ENCODE measurements at places on chromosomes 6 and 20.

DNA sequence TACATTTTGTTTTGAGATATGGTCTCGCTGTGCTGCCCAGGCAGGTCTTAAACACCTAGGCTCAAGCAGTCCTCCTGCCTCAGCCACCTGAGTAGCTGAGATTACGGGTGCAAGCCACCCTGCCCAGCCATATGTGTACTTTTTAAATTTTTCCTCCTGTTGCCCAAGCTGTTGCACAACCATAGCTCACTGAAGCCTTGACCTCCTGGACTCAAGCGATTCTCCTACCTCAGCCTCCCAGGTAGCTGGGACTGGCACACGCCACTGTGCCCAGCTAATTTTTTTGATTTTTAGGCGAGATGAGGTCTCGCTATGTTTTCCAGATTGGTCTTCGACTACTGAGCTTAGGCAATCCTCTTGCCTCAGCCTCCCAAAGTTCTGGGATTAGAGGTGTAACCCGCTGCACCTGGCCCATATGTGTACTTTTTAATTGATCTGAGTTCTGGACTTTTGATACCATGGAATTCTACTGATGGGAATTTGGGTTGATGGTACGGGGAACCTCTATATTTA is 44.9 kb downstream of the ITCH start:
- DNase-seq = no peak

DNA sequence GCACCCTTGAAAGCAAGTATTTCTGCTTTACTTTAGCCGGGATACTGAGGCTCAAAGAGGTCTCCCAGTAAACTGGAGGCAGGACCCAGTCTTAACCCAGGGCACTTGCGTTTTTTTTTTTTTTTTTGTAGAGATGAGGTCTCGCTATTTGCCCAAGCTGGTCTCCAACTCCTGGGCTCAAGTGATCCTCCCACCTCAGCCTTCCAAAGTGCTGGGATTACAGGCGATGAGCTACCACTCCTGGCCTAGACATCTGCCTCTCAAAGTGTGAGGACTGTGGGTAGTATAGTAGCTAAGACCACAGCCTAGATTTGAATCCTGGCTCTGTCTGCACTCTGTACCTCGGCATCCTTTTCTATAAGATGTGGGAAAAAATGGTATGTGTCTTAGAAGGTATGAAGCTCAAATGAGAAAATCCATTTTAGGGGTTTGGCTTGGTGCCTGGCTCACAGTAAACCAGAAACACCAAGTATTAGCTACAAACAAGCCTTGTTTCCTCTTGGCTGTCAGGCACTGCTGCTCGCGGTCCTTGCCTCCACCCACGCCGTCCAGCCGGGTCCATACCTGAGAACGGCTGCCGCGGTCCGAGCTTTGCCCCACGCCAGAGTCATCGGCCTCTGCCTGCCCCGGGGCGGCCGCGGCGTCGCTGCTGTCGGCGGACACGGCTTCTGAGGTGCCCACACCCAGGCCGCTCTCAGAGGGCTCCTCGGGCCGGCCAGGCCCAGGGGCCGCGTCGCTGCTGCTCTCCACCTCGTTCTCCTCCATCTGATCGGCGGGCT is 1.2 kb downstream of the ZNF335 start:
- no peak for DNase-seq

DNA sequence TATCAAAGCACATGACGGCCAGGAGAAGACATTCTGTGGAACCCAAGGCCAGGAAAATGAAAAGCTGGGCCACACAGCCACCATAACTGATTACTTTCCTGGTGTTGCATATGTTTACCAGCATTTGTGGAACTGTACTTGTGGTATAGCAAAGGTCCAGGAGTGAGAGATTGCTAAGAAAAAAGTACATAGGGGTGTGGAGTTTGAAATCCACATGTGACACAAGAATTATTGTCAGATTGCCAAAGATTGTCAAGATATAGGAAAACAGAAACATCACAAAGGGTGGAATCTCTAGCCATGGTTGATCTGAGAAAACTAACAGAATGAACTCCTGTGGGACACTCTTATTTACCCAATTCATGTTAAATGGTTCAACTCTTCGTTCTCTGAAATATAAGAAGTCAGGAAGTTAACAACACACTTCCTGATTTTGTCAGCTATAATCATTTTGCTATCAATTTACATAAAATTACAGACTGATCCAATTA is at the start of gene OR2B2:
Gene OR2B2 (minus strand): TSS at position 441 of the 491 bp plus-strand sequence. CDS start 77 bp downstream, at position 364.
- no peak for DNase-seq

- DNase-seq = no peak
Observed at GRCh38 chr6:38773338-38773737, 58.2 kb downstream of the DNAH8 start.

DNA sequence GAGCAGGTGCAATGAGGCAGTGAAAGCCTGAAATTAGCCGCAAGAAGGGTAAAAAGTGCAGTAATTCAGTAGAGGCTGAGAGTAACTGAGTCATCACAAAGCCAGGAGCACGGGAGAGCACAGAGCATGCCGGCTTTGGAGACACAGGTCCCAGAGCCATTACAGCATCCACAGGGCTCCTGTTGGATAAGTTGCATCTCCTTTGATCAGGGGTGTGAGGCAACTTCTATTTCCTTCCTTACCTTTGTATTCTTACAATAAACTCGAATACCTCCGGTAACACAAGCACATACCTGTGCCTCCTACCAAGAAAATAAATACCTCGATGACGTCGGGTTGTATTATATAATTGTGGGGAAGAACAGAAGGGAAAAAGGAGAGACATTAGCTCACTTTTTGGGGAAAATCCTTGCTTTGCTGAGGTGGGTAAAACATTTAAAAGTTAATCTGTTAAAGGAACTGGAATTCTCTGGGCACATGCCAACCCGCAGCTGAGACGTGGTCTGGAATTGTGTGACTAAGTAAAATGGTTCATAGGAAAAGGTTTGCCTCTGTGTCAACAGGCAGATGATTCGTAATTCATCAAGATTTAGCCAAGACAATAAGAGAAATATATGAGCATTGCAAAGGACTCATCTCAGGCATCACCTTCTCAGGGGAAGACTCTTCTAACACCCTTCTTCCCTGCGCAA is 360.7 kb upstream of the ZFP64 start:
- no peak for DNase-seq

- no peak for DNase-seq
Observed at GRCh38 chr6:122653094-122653493, 42.9 kb downstream of the PKIB start.

DNA sequence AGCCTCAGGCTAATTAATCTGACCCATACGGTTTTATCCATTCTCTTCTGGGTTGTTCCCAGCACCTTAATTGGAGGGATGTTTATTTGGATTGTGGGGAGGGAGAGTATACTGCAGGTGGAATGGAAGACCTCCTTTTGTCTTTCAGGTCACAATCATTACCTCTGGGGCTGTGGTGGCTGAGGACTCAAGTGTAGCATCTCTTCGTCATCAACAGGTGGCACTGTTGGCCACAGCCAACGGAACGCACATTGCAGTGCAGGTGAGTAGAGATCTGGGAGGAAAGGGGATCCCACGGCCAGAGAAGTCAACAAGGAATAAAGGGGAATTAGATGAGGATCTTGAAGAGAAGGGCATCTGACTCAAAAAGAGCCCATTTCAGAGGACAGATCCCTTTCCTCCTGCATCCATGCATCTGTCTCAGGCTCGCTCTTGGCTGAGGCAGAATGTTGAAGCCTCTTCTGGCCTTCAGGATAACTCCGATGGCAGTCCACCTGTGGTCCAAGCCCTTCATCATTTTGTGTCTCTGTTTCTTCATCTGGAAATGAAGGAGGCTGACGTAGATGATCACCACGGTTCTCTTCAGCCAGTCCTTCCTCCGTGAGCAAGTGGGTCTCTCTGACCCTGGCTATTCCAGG is 3.2 kb upstream of the DEF6 start:
- DNase-seq = no peak

DNA sequence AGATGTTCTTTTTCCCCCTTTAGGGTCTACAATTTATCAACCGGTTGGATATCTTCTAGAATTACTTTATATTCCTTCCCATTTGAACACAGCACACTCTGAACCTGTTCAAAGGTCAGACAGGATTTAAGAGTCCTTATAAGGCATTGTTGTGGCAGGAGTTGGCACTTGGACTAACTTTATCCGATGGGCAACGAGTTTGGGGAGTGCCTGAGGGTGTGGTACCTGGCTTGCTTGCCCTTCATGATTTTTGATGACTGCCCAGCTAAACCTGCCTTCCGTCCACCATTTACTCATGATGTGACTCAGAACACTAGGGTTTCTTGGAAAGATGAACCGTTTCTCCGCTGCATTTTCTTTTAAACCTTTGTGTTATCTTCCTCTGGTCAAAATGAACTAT is 285.2 kb downstream of the FOXC1 start:
- DNase-seq = no peak

DNA sequence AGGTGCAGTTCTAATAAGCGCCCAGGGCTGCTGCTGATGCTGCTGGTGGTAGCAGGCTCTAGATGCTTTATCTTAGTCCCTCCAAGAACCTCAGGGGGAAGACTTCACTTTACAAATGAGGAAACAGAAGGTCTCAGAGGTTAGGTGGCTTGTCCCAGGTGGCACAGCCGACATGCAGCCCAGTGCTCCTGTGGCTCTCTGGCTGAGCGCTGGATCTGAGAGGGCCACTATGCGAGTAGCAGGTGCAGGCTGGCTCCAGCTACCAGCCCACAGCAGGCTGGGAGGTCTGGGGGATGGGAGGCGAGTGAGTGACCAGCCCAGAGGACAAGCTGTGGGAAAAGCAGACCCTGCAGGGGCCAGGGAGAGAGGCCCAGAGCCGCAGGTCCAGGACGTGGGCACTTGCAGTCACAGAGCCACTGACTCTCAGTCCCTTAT is 90.9 kb downstream of the PRND start:
- DNase-seq = no peak

GRCh38 chr6:10586302-10586701 is 65.2 kb downstream of the GCNT2 start:
- DNase-seq = no peak

- no peak for DNase-seq
Observed at GRCh38 chr20:50187403-50188051, 3.1 kb upstream of the CEBPB start.

GRCh38 chr6:110389689-110390382 is 25.5 kb downstream of the DDO start:
- DNase-seq = no peak
